Activated CD8-positive, alpha-beta memory T cell treated with anti-CD3 and anti-CD28 coated beads for 1 hour (primary cell): ENCODE measurements at places on chromosomes 7 and 10.

DNA sequence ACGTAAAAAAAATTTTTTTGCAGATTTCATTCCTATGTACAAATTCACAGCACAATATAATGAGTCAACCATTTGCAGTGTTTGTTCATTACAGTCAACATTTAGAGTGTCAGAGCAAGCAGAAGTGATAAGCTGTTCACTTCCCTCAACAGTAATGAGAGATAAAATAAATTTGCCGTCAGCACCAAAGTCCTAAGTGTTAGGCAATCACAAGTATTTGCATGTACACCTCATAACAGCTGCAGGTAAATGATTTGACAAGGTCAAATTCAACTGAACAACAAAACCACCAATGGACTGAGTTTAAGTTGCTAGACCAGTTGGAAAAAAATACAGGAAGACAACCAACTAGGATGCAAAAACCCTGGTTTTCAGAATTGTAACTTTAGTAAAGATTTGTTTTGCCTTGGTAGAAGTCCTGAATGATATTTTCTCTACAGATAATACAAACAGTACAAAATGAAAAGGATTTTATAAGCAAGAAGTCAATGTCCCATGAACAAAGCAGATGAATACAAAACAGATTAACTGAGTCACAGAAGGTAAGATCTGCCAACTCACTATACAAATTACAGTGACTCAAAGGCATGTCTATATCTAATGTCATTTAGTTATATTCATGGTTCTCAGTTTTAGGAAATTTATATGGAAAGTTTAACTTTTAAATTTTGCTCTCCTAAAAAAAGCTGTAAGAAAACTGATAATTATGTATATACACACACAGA is 10.4 kb downstream of the RAPGEF5 start:
- DNase-seq: no peak

DNA sequence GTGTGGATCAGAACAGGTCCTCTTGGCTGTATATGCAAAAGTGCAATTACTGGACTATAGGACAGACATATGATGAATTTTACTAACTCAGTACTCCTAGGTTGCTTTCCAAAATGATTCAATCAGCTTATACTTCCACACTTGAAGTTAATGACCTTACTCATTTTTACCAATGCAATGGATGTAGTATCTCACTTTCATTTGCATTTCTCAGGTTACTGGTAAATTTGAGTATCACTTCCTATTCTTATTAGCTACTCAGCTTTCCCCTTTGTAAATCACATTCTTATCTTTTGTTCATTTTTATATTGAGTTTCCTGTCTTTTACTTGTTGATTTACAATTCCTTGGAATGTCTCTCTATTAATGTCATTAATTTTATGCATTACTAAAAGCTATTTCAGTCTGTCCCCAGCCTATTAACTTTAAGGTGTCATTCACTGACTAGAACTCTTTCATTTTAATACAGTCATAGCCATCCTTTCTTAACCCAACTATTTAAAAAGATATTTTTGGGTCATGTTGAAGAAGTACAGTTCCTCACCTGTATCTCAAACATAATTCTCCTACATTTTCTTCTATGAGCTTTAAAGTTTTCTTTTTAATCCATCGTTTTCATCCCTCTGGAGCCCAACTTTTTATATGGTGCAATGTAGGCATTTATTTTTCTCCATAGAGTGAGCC is 88.6 kb downstream of the VIM start:
- no peak for DNase-seq

- no peak for DNase-seq
Observed at GRCh38 chr7:105268511-105269392, 120.0 kb downstream of the SRPK2 start.

DNA sequence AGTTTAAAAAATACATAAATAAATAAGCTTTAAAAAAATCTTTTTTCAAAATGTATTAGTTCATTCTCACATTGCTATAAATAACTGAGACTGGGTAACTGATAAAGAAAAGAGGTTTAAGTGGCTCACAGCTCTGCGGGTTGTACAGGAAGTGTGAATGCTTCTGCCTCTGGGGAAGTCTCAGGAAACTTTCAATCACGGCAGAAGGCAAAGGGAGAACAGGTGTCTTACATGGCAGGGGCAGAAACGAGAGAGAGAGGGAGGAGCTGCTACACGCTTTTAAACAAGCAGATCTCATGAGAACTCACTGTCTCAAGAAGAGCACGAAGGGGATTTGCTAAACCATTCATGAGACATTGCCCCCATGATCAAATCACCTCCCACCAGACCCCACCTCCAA is 114.6 kb downstream of the DNAJC1 start:
- DNase-seq: no peak

- no peak for DNase-seq
Observed at GRCh38 chr7:69696686-69697685, 98.7 kb downstream of the AUTS2 start.

- no peak for DNase-seq
Observed at GRCh38 chr7:124752310-124752709, 13.3 kb downstream of the GPR37 start.

DNA sequence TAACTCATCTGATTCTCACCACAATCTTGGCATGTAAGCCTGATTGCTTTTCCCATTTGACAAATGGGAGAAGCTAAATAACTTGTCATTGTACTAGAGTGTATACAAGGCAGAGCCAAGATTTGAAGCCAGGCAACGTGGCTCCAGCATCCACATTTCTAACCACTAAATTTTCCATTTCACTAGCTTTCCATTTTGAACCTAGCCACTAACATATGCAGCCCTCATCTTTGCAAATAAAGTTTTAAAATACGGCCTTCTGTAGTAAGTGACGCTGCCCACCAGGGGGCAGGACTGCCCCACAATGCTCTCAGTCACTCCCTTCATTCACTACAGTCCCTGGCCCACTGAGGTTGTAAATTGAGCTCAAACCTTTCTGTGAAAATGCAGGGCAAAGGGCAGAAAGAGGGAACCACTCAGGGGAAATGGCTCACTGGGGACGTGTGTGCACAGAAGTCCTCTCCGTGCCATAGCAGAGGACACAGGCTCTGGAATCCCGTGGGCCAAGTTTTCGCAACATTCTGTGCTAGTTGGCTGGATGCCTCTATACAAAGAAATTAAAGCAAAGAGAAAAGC is 315.7 kb downstream of the TNS3 start:
- DNase-seq: no peak

GRCh38 chr7:2729031-2729892 is 41.3 kb downstream of the AMZ1 start:
- no peak for DNase-seq

DNA sequence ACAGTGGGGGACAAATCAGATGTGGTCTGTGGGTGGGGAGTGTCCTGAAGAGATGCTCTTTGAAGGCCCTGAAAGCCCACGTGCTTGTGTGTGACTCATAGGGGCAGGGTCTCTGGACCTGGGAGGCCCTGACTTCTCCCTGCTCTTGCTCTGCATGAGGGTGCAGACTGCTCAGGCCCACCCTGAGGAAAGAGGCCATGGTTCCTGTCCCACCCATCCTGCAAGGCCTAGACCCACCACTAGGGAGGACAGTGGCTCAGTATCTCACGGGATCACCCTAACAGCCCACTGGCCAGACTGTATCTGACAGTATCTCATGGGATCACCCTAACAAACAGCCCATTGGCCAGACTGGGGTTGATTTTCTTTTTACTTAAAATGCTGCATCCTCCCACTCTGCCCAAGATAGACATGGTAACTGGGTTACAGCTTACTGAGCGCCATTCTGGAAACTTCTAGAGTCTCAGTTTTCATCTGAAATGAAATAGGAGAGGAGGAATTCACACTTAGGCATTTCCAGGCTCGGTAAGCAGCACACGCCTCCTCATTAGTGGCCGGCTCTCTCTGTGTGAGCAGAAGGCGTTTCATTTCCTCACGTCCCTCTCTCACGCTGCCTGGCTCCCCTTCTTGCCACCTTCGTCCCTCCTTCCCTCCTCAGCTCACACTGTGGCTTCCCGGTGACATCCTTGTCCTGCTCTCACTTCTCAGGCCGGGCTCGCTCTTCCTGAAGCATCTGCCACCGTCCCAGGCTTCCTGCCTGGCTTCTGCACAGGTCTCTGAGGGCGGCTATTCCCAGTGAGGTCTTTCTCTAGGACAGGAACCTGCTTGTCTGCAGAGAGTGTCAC is 242.6 kb downstream of the GLRX3 start:
- DNase-seq: no peak
